Stimulated activated CD8-positive, alpha-beta memory T cell treated with anti-CD3 and anti-CD28 coated beads, Interleukin-7, amount 100 ng/mL, for 24 hours (primary cell): ENCODE measurements at places on chromosomes 6 and 20.
A peak's percentile ranks its signal among the peaks of the same experiment; 100 is the strongest.

- no peak for DNase-seq
These were observed 7.5 kb upstream of the BAK1 start for GRCh38 chr6:33587529-33587928.

GRCh38 chr6:164208371-164208770 lies 793.9 kb downstream of the QKI start:
- DNase-seq = no peak

- DNase-seq = no peak
These were observed 60.5 kb downstream of the EDN1 start for GRCh38 chr6:12350644-12351170.

DNA sequence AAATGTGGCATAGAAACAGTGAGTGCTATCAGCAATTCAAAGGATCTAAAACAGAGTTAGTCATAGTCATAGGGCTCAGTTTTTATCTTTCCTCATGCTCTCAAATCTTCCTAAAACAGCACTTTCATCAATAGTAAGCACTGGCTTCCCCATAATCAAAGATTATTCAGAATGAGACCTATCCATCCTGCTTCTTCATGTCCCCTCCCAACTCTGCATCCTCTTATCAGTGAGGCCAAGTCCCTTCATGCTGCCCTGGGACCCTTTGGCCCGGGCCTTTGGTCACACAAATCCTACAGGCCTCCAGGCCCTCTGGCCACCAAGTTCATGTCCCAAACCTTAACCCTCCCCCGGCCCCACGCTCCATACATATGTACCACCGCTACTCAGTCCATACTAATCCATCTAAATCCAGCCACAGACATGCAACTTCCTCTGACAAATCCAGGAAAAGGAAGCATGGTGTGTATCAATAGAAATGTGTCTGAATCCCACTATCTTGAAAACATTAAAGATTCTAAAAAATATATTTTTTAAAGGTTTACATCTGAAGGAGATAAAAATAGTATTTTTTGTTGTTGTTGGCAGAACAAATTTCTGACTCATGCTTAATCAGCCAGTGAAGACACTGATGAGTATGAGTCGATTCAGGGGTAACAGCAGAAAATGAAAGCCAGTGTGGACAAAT lies 143.5 kb downstream of the PDE7B start:
- no peak for DNase-seq

- DNase-seq = no peak
These were observed 1008.3 kb downstream of the KIF16B start for GRCh38 chr20:15564981-15565380.

DNA sequence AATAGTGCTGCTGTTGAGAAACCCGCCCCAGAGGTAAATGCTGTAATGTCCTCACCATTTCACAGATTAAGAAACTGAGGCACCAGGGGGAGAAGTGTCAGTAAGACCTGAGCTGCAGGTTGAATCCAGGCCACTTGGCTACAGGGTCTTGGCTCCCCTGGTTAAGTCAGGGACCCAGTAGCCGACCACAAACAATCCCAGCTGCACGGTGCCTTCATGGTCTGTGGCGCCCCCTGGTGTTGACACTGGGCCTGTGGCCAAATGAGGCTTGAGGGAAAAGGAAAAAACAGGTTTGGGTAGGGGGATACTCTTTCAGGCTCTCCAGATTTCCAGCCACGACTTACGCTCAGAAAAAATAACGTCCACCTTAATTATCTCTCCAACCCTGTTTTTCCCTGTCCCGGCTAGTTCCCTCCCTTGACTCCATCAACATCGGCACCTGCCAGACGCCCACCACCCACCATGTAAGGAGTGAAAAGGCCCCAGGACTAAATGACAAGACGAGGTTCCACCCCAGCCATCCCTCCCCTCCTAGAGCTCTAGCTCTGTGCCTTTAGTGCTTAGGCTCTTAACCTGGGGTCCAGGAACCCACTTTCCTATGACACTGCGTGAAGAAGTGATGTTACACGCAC lies 47.7 kb upstream of the POLR1H start:
- peak; percentile 10 for DNase-seq

DNA sequence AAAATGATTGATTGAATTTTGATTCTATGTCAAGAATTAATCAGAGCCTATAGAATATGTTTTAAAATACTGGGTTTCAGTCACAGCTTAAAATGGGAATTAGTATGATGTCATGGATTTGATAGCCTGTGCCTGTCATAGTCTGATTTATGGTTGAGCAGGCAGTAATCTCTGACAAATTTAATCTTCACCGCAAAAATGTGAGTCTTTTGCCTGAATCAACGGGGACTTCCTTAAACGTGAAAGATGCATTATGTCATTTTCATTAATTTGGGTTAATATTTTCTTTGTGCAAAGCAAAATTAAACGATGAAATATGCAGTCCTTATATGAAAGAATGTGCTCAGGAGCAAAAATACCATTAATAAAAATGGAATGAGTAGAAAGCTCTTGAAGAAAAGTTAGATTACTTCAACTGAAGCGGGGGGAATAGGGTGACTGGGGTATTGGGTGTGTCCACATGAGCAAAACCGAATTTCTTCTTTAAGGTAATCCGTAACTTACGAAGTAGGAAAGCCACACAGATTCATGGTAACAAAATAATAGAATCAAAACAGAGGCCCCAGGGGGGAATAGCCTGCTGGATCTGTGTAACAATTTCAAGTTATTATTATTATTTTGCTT lies 339.6 kb upstream of the NOX3 start:
- no peak for DNase-seq

GRCh38 chr20:20668639-20669038 lies 43.8 kb downstream of the RALGAPA2 start:
- no peak for DNase-seq

DNA sequence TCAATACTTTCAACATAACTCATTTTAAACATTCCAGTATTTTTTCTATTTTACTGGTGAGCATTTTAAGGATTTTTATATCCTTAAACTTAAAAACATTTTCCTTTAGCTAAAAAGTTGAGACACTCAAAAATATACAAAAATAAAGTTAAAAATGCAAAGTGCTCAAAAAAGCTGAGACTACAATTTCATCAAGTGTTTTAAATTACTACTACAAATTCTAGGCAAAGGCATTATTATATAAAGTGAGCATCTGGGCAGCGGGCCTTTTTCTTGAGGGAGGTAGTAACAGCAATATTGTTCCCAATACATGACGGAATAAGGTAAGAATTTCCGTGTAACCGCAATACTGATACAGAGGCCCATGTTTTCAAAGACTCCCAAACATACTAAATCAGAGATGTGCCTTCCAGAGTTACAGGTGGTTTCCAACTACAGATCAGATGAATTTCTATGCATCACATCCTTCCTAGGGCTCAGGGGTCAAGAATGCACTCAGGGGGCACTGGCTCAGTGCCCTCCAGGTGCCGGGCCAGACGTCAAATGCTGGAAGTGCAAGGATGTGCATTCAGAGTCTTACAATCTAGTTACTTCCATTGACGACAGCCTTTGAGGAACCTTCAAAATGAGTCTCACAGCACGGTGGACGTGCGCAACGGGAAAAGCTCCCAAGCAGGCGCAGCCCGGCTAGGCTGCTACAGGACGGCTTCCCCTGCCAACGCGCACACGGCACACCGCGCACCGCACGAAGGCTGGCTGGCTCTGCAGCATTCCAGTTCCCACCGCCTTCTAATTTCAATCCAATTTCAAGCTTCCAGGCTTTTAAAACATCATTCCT lies 1.7 kb downstream of the PHF10 start:
- no peak for DNase-seq

- no peak for DNase-seq
These were observed 75.3 kb upstream of the JAG1 start for GRCh38 chr20:10749084-10749483.

GRCh38 chr6:151663559-151663958 lies 143.9 kb upstream of the ESR1 start:
- DNase-seq = no peak

DNA sequence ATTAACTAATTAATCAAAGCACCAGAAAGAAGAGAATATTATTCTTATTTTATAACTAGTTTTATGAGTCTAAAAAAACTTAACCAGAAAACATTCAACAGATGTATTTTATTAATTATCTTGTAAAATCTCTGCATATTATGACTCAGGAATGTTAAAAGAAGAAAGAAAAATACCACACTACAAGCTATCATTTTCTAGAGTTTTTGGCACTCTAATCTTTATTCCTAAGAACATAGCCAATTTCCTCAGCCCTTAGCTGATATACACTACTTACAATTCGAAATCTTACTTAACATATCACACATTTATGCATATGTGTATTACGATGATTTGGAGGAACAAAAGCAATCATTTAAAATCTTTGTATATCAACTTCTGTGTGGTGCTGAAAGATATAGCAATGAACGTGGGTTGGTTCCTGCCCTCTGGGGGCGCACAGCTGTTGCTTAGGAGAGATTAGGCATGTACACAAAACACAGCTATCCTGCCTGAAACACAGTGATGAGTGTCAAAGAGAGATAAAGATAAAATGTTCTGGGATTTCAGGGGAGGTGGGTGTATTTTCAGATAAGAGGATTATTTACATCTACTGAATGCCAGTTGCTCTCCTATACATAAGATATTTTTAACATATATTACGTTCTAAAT lies 404.5 kb downstream of the SYNE1 start:
- DNase-seq = no peak

DNA sequence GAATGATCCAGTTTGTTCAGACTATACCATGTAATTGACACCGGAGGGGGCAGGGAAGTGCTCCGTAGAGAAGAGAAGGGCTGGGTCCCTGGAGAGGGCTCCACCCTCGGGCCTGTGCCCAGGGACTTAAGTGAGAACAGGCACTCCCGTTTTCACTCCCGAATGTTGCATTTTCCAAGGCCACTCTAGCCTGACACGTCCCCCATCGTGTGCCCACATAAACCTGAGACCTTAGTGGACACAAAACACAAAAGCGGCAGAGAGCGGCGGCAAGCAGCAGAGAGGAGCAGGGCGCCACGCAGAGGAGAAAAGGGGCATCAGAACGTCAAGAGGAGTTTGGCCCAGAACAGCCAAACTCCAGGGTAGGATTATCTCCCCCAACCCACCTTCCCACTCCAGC lies 1405.1 kb downstream of the GRIK2 start:
- no peak for DNase-seq

GRCh38 chr6:43746071-43746470 lies 23.9 kb upstream of the VEGFA start:
- no peak for DNase-seq

GRCh38 chr6:125041740-125042459 lies 79.7 kb downstream of the RNF217 start:
- no peak for DNase-seq

DNA sequence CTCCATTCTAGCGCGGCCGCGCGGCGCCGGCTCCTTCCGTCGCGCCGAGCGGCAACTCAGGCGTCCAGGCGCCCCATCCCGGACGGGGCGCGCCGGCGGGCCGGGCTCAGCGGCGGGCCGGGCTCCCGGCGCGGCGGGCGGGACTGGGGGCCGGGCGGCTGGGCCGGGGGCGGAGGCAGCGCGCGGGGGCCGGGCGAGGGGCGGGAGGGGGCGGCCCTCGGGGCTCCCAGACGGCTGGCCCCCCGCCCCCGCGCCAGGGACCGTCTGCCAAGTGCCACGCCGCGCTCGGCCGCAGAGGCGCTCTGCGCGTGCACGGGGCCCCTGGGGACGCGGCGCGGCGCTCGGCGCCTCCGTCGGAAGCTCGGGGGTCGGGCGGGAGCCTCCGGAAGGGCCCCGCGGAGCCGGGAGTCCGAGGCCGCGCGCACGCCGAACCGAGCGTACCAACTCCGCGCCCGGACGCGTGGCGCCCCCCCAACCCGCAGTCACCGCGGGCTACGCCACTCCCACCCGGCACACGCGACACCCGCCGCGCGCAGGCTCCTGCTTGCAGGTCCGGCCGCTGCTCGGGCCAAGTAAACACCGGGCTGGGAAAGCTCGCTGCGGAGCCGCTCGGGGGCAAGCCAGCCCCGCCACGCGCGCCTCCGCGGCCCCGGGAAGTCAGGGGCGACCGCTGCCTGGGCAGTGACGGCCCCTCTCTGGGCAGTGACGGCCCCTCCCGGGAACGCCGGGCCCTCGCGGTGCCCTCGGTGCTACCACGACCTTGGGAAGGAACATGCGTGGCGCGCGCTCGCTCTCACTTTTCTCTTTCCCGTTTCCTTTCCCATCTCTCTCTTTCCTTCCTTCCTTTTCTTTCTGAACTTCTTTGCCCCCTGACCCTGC lies at the start of gene PREX1:
PREX1 (minus strand) TSS at position 145 of the 879 bp plus-strand sequence; CDS start at position 6, 139 bp downstream.
- peak; percentile 59 for DNase-seq

DNA sequence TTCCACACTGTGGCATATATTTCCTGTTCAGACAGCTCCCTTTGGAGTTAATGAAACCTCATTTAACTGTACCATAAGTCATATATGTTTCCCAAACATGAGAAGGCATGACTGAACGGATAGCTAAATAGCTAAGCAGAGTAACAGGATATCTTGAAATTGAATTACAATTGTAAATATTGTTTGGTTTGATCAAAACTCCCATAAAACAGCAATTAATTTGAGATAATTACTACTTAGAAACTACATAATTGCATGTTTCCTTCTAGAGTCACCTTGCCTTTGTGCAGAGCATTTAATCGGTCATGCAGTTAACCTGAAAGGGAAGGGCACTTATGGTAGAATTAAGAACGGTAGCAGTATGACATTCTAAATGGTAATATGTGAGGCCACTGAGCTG lies 179.0 kb upstream of the MAP3K7 start:
- no peak for DNase-seq

DNA sequence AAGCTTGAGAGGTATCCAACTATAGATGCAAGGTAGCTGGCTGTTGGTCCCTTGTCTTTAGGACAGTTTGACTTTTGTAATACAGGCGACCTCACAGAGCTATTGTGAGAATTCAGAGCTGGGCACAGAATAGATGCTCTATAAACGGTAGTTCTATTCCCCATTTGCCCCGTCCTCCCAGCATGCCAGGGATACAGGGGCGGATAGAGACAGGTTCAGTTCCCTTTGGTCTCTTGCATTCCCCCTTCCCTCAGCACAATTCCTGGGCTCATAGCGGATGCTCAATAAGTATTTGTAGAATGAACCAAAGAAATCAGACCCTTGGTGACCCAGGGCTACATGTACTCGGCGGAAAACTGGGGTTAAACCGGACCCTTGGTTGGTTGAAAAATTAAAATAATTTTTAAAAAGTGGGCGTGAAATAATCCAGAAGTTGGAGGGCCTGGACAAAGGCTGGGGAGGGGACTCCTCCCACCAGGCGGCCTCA lies 707 bp upstream of the TOP1 start:
- DNase-seq = no peak

GRCh38 chr20:58039274-58040092 lies 189.0 kb downstream of the ANKRD60 start:
- DNase-seq = no peak

GRCh38 chr6:128713461-128713860 lies 169.5 kb upstream of the LAMA2 start:
- no peak for DNase-seq
